ENCODE measurements at places on chromosomes 12 and 14.

- DNase-seq: no peak
These were observed 292.3 kb downstream of the TMEM121 start for GRCh38 chr14:105818712-105819005.

DNA sequence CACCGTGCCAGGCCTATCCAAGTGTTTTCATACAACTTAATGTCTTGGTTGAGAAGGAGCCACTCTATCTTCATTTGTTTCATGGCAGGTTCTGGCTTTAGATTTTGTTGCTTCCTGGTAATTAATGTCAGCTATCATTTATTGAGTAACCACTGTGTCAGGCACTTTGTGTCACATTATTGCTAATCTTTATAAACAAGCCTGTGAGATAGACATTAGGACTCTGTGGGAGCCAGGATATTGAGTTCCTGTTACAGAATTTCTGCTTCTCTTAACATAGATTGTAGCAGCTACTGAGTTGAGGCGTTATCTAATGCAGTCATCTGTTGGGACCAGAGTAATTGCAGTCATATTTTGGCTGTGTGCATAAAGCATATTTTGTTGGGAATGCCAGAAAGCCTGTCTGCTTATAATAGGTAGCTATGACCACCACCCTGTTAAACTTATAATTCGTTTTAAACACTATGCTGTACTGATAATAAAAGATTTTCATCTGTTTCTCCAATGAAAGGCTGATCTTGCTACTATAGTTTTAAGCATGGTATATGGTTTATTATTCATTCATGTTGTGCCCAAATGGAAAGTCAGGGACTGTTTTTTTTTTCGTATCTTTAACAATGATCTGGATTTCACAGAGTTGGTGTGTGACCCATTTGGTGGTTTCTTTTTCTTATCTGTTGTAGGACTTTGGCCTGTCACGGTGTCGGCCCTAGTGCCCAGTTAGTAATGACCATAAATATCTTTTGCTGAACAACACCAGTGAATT lies 432.6 kb downstream of the PCNX1 start:
- DNase-seq: peak; percentile 19

- no peak for DNase-seq
These were observed 4.4 kb upstream of the P2RX4 start for GRCh38 chr12:121205491-121205890.

DNA sequence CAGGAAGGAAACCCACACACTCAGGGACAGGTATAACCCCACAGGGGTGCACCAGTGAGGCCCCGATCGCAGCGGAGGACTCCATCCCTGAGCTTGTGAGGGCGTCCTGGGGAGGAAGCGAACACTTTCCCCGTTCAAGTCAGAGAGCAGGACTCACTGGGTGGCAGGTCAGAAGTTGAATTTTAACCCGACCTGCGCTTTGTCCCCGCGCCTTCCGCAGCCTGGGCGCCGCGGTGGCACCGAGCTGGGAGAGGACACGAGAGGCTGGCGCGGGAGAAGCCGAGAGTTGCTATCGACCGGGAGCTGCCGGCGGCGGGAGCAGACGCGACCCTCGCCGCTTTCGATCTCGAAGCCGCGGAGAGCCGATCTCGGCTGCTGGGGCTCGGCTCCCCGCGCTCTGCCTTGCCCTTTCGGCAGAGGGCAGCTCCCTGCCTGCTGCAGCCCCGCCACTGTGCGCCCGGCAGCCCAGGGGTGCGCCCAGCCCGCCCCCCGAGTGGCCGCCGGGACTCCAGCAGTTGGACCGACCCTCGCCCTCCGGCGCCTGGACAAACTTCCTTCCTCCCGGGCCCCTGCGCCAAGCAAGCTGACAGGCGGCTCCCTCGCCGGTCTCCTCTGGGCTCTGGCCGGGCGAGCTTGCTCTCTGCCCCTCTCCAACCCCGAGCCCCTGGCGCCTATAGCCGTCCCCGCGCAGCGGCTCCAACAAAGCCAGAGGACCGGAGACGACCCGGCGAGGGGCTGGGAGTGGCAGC lies 918 bp downstream of the LIN7A start:
- DNase-seq: peak; percentile 75

Measured in SK-N-DZ (cell line).